ENCODE measurements at places on chromosomes 1 and 21. TPM values are rescaled to one million over a fixed set of nuclear protein-coding genes. Genes with fewer than 3 reads are reported as not detected.

The FCRL5 gene
- not detected for polyA plus RNA-seq

- no peak for DNase-seq
Observed at GRCh38 chr1:1116701-1117468, 996 bp upstream of the C1orf159 start.

DNA sequence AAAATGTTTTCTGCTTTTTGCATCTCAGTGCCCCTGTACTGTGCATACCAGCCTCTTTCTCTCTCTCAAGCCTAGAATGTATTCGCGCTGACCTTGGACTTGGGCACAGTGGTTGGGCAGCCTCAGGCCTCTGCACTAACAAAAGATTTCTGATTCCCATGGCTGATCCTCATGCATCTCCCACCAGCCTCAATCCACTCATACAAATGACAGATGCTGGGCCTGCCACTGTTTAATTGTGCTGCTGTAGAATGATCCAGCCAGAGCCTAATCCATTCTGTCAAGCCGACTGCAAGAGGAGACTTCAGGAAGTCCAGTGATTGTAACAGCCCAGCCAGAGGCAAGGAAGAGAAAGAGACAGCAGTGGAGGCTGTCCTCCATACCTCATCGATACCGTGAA lies 180.8 kb downstream of the ASTN1 start:
- DNase-seq = no peak

DNA sequence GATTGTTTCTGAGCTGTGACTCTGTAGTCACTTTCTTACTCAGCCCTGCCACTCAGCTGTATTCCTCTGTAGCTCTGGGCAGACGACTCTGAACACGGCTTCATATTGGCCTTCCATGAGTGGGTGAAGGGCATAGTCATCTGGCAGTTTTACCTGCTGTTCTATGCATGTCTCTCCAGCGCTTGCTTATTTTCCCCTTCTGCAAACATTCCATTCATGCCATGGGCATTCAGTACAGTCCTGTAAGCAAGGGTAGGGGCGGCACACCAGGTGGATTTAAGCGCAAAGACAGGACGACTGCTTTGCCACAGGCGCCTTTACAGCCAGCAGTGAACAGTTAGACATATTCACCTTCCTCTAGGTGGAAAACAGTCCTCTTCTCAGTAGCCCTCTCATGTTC lies 4.4 kb upstream of the WDR26 start:
- DNase-seq = no peak

Data from kidney (tissue), 22 donors.